ENCODE measurements at places on chromosomes 5 and 9.
A peak's percentile ranks its signal among the peaks of the same experiment; 100 is the strongest.

- DNase-seq: no peak
These were observed 300.3 kb downstream of the MRPS30 start for GRCh38 chr5:45109062-45109461.

DNA sequence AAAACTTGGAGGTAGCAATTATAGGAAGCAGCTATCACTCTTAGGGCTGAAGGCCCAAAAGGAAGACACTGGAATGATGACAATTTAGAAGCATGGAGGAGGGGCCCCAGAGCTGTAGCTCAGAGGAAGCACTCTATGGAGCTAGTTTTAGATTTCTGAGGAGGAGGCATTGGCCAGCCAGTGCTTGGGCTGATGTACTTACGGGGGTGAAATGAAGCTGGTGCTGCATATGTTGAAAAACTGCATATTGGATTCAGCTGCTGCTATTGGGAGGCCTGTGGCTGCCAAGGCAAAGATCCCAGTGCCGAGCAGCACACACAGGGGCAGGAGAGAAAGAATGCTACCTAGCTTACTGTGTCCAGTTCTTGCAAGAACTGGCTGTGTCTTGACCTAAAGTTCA, 53.9 kb upstream of the HMHB1 start:
- no peak for DNase-seq

- DNase-seq: peak; percentile 28
These were observed 428.2 kb downstream of the ENC1 start for GRCh38 chr5:74212336-74212735.

- no peak for DNase-seq
These were observed 244.8 kb downstream of the GLIS3 start for GRCh38 chr9:4055032-4055431.

- no peak for DNase-seq
These were observed 565.5 kb downstream of the ZNF608 start for GRCh38 chr5:124180875-124181461.

- no peak for DNase-seq
These were observed 12.4 kb upstream of the TENT4A start for GRCh38 chr5:6700685-6701355.

DNA sequence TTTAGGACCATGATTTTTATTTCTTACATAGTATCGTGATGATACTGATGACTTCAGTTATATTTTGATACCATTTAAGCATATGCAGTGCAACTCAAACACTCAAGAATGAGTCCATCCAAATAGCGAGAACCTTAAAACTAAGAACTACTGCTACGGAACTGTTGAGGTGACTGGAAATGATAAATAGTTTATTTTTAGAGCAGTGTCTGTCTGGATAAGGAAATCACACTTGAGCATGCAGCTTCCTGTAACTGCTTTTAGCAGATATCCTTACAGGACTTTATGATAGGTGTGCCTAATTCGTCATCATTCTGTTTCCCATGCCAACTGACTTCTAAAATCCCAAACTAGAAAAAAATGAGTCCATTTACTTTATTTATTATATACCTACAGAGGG, 85.5 kb downstream of the ADGRV1 start:
- no peak for DNase-seq

GRCh38 chr9:6007058-6007769, 8.2 kb downstream of the RANBP6 start:
- no peak for DNase-seq

- no peak for DNase-seq
These were observed 28.1 kb upstream of the PDE8B start for GRCh38 chr5:77182367-77182766.

DNA sequence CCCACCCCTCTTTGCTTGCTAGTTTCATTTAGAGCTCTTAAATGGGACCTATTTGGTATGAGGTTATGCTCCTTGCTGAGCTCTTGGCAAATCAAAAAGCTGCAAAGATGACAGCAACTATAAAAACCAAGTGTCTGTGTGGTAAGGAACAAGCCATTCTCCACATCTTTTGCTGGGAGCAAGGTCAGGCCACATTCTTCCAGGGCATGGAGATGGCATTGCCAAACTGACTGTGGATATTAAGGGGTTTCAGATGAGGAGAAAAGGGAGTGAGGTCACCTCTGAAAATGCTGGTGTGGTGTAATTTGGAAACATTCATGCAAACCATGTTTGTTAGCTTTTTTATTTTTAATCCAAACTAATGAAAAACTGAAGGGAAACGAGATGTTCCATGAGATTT, 218.8 kb upstream of the IL12B start:
- no peak for DNase-seq

GRCh38 chr5:42270771-42271170, 152.5 kb upstream of the GHR start:
- DNase-seq: no peak

DNA sequence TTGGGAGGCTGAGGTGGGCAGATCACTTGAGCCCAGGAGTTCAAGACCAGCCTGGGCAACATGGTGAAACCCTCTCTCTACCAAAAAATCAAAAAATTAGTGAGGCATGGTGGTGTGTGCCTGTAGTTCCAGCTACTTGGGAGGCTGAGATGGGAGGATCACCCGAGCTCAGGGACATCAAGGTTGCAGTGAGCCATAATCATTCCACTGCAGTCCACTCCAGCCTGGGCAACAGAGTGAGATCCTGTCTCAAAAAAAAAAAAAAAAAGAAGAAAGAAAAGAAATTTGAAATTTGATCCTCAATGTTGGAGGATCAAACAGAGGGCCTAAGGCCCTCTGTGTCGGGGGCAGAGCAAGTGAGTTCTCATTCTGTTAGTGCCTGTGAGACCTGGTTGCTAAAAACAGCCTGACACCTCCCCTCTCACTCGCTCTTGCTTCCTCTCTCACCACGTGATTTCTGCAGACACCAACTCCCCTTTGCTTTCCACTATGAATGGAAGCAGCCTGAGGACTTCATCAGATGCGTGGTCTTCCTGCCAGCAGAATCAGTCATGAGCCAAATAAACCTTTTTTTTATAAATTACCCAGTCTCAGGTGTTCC, 8.4 kb upstream of the GOLPH3 start:
- no peak for DNase-seq

- no peak for DNase-seq
These were observed 81.8 kb upstream of the MAP3K1 start for GRCh38 chr5:56733580-56733979.

GRCh38 chr5:91058575-91058974, 324.5 kb downstream of the ARRDC3 start:
- no peak for DNase-seq

DNA sequence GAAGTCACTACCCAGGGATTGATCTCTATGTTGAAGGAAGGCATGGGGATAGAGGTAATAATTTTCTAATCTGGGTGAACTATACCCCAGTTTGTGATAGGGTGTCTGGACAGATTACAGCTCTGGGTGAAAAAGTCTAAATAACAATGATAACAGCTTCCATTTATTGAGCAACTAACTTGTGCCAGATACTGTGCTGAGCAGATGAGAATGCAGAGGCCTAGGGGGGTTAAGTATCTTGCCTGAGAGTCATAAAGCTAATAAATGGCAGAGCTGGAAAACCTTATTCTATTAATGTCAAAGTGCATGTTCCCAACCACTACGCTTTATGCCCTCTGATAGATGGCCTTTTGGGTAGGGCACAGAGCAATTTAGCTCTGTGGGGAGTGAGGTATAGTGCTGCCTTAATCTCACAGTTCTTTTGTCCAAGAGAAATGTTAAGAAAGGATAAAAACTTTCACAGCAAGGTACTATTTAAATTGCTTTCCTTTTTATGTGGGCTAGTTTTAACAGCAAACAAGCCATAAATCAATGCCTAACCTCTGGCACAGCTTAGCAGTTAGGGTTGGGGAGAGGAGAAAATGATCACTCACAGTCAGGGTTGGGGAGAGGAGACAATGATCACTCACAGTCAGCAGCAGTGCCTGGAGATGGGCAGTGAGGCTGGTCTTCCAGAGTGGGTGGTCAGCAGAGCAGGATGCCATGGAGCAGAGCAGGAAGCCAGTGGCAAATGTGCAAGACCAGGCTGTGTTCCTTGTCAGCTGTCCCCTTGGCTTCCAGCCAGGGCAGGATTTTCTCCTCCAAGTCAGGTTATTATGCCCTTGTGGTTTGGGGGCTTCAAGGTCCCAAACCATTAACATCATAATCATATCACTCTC, 187.0 kb downstream of the CARTPT start:
- DNase-seq: no peak

GRCh38 chr5:6505416-6505755, 56.7 kb downstream of the UBE2QL1 start:
- no peak for DNase-seq

DNA sequence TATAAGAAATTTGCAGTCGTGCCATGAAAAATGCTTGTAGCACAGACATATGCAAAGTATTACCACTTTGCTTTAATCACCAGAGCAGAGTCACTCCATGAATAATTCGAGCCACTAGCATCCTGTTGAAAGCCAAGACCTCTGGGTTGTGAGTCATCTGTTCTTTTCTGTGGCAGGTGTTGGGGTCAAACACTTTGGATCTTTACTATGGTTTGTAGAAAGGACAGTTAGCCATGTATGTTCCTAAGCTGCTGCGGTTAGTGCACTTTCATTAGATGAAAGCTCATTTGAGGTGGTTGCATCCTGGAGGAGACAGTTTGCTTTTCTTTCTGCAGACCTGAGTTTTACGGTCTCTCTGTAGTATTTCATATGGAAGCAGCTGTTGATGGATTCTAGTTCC, 223.7 kb downstream of the DMRT2 start:
- no peak for DNase-seq

- DNase-seq: no peak
These were observed 53.7 kb downstream of the MTMR12 start for GRCh38 chr5:32259033-32259432.

DNA sequence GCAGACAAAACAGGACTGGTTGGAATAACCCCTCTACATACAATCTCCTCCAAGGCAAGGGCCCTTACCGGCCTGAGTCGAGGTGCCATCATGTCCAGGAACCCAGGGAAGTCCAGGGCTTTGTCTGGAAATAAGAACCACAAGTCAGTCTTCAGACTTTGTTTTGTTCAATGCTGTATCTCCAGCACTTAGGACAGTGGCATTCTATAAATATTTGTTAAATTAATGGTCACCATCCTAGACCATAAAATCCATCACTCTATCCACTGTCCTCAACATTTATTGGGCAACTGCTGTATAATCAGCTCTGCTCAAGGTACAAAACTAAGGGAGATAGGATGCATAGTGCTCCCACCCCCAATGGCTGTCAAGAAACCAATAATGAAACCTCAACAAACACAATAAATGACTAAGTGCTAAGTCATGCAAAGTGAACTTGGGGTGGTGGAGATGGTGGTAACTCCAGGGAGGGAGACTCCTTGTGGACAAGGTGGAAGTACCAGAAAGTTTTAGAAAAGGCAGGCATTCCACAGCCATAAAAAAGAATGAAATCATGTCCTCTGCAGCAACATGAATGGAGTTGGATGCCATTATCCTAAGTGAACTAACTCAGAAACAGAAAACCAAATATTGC, 5.0 kb downstream of the RELL2 start:
- no peak for DNase-seq

- no peak for DNase-seq
These were observed 226.4 kb downstream of the PCSK5 start for GRCh38 chr9:76116913-76117312.

- DNase-seq: no peak
These were observed 125.8 kb upstream of the SGCD start for GRCh38 chr5:156200938-156201787.

DNA sequence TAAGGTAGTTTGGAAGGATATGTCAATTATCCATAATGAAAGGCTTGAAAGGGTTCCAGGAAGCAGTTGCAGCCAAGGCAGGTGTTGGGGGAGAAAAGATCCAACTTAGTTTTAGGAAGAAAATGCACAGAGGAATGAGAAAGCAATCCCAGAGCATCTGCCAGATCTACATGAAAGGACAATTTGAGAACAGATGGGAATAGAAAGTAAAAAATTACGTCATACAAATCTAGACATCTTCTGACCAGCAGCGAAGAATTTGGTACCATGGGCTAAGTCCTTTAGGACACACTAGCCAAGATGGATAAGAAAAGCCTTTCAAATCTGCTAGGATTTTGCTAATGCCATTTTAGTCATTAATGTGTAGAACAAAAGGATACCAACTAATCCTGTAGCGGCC, 244.1 kb upstream of the PRR16 start:
- no peak for DNase-seq

- no peak for DNase-seq
These were observed 78.2 kb upstream of the ARAP3 start for GRCh38 chr5:141760193-141760592.

DNA sequence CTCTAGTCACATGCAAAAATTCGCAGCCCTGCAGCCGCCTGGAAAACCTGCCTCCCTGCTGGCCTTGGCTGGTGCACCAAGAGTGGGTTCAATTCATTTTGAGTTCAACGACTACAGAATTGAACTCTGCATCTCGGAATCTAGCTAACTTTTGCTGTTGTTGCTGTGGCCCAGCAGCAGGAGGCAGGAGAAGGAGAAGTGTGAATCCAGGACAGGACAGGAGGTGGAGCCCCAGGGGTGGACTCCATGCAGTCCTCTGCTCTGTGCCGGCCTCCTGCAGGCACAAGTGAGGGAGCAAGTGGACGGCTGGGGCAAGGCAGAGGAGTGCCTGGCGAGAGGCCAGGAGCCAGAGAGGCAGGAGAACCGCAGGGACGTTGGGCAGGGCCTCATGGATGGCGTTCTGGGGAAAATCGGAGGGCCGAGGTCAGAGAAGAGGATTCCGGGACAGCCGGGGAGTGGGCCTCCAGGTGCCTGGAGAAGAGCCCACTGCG, 214.2 kb downstream of the FANCC start:
- DNase-seq: no peak

GRCh38 chr9:93486268-93486667, 32.9 kb upstream of the FAM120AOS start:
- no peak for DNase-seq

DNA sequence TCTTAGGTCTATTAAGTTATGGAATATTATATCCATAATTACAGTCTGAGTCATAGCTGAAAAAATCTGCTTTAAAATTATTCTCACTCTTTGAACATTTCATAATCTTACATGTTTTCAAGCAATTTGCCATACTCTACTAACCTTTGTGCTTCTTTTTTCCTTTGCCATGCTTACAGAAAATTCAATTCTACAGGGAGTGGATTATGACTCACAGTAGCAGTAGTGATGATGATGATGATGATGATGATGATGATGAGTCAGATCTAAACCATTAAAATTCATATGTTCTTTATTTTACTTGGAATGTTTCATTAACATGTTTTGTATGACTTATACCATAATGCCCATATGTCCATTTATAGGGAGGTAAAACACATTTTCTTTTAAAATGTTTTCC, 207.1 kb downstream of the VPS13A start:
- no peak for DNase-seq

GRCh38 chr5:9094582-9094981, 451.3 kb downstream of the SEMA5A start:
- no peak for DNase-seq

DNA sequence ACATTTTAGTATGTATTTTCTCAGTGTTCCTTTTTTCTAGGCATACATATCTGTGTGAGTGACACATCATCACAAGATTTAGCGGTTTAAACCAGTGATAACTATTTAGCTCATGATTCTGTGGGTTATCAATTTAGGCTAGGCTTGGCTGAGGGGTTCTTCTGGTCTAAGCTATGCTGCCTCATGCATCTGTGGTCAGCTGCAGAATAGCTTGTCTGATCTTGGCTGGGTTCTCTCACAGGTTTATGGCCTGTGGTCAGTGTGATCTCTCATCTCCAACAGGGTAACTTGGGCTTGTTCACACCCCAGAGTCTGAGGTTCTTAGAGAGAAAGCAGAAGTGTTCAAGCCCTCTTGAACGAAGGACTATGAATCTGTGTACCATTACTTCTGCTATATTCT, 363.3 kb downstream of the KDM4C start:
- no peak for DNase-seq

Data from iPS DF 19.7 (cell line).